ENCODE measurements at places on chromosomes 6 and 20.

DNA sequence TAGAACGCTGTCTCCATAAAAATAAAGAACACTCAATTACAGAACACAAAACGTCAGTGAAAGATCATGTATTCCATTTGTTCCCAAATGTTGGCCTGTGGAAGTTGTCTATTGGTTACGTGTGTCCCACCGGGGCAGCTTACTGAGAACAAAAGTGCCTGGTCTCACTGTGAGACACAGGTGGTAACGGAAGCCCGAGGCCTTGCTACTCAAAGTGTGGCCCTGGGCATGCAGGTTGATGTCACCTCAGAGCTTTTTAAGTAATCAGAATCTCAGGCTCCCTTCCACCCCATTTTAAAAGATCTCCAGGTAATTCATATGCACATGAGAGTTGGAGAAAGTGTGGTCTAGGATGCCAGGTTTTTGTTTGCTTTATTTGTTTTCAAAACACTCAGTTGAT lies 422.5 kb upstream of the OPRM1 start:
- no peak for DNase-seq

DNA sequence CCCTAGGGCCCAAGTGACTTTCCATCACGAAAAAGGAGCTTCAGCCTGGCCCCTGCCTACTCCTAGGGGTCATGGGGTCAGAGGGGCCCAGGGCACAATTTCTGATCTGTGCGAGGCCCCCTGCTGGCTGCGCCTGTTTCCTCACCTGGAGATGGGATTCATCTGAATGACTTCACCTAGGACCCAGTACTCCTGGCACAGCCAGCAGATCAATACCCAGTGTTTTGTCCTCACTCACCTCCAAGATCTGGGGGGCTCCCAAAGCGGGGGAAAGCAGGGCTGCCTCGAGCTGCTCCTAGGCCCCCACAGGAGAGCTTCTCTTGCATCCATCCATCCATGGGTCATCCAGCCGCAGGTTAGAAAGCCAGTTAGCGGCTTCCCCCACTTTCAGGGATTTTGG lies 33.8 kb downstream of the CD40 start:
- DNase-seq, result no peak

DNA sequence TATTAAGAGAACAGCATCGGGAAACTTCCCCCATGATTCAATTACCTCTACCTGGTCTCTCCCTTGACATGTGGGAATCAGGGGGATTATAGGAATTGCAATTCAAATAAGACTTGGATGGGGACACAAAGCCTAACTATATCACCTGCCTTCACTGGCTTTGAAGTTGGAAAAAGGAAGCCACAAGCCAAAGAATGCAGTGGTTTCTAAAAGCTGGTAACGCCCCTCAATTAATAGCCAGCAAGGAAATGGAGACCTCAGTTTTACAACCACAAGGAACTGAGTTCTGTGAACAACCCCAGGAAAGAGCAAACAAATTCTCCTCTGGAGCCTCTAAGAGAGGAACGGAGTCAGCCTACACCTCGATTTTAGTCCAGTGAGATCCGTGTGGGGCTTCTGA lies 244.1 kb downstream of the TFAP2A start:
- DNase-seq, result no peak

DNA sequence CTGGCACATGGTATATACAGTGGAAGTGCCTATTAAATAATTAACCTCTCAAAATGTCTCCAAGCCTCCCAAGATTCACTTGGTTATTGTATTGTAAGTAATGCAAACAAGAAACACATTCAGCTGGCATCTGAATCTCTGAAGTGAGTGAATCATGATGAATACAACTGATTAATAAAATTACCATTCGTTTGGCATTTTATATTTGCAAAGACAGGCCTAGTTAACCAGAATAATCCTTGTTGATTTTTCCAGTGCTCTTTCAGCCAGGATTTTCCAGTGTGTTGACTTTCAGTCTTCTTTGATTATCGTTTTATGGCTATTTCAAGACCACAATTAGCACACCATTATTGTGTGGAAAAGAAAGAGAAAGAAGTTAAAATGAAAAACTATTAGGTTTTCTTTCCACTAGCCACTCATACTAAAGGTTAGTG lies 20.3 kb downstream of the SLC22A2 start:
- no peak for DNase-seq
